ENCODE measurements at places on chromosomes 13 and 19.

DNA sequence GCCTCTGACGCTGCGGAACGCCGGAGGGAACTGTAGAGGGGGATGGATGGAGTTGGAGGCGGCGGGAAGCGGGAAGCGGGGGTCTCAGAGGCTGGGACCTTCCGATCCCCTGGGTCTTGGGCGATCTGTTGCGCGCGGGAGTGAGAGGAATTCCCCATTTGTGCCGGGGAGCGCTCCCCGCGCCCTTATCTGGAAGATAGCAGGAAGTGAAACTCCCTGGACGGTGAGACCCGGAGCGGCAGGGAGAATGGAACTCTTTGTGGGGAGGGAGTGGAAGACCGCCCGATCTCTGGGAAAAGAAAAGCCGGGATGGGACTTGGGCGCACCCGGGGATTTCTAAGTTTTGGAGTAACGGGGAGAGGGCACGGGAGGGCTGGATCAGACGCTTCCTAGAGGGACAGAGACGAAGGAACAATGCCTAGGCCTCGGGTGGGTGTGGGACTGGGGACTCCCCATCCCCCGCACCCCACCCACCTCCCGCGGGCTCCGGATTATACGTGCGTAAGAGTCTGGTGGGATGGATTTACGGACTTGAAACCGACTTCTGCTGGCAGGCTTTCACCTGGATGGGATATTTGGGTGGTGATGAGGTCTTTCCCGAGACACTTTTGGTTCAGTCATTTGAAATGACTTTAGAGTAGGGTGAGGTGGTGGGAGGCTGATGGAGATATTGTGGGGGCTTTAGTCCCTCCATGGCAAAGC, 495 bp downstream of the LSR start:
- no peak for DNase-seq

GRCh38 chr19:17831419-17831888, 10.1 kb upstream of the INSL3 start:
- no peak for DNase-seq

DNA sequence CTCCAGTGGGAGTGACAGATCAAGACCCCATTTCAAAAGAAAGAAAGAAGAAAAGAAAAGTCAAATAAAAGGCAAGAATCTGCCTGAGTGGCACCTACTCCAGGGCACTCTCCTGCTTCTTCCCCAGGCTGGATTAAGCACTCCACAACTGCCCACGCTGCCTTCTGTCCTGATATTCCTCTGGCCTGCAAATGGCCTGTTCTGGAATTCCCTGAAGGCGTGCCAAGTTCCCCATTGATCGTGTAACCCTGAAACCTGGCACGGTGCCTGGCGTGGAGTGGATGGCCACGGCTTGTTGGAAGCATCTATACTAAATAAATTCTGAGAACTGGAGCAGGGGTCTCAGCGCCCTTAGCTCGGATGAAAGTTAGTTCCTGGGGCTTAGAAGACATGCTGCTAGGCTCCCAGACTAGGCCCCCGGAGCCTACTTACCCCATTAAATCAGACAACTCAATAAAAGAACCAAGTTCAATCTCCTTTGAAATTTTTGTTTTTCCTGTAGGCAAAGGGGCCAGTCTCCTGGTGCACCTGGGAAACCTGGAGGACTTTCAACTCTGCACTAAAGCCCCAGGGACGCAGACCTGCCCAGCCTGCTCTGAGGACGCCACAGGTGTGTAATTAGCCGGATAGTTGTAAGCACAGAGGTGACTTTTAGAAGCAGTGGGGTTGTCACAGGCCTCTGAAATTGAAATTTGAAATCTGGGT, 21.9 kb downstream of the ANKRD27 start:
- no peak for DNase-seq

- peak; percentile 25 for DNase-seq
These were observed 2.5 kb upstream of the ZNF121 start for GRCh38 chr19:9586764-9587163.

- DNase-seq: peak; percentile 41
These were observed 3.9 kb downstream of the SBNO2 start for GRCh38 chr19:1169921-1170885.

DNA sequence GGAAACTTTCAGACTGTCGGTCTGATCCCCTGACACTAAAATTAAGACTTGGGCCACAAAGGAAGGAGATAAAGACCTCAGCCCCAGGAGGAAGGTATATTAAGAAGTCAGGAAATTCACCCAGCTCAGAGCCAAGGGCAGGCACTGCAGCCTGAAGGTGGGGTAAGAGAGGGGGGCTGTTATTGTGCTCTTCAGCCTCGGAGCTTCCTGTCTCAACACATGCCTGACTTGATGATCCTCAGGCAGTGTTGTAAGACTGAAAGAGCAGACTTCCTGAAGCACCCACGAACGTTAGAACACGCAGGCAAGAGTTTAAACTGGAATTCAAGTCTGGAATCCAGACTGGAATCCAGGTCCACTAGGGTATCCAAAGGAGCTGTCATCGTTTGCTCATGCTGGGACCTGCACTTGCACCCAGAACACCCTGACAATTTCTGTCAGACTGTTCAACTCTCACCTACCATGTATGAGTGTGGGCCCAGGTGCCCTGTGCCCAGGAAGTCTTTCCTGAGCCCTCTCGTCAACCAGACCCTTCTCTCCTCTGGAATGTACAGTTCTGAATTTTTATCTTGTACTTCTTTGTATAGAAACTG, 10.7 kb upstream of the FLT1 start:
- DNase-seq: no peak

- no peak for DNase-seq
These were observed 134.3 kb downstream of the KDM4B start for GRCh38 chr19:5103061-5103701.

- DNase-seq: no peak
These were observed 49.5 kb downstream of the RFX2 start for GRCh38 chr19:6060600-6061375.

DNA sequence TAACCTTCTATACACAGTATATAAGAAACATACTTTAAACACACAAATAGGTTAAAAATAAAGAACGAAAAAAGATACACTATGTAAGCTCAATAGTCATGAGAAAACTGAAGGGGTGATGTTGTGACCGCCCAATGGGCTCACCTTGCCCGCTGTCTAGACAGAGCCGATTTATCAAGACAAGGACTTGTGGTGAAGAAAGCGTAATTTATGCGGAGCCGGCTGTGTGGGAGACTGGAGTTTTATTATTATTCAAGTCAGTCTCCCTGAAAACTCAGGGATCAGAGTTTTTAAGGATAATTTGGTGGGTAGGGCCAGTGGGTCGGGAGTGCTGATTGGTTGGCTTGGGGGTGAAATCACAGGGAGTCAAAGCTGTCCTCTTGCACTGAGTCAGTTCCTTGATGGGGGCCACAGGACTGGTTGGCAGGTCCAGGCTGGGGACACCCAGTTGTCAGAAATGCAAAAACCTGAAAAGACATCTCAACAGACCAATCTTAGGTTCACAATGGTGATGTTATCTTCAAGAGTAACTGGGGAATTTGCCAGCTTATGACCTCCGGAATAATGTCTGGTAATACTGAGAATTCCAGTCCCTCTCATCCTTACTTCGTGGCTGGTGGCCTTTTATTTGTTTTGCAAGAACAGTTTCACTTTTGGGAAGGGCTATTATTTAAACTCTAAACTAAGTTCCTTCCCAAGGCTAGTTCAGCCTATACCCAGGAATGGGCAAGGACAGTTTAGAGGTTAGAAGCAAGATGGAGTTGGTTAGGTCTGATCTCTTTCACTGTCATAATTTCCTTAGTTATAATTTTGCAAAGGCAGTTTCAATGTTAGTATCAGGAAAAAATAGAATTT, 96.6 kb downstream of the UBL3 start:
- DNase-seq: no peak

DNA sequence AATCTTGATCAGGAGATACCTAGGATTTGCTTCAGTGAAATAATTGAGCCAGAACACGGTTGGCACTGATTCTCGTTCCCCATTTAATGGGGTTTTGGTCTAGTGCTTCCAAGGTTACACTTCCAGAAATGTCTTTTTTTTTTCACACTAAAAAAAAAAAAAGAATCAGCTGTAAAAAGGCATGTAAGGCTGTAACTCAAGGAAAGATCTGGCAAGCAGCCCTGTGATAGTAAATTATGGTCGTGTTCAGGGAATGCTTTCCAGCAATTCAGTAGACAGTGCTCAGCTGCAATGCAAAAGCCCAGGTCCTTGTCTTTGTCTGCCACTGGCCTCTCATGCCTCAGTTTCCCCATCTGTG, 27.2 kb upstream of the NDUFS7 start:
- no peak for DNase-seq

- no peak for DNase-seq
These were observed 302.1 kb downstream of the DIAPH3 start for GRCh38 chr13:59861676-59862075.

DNA sequence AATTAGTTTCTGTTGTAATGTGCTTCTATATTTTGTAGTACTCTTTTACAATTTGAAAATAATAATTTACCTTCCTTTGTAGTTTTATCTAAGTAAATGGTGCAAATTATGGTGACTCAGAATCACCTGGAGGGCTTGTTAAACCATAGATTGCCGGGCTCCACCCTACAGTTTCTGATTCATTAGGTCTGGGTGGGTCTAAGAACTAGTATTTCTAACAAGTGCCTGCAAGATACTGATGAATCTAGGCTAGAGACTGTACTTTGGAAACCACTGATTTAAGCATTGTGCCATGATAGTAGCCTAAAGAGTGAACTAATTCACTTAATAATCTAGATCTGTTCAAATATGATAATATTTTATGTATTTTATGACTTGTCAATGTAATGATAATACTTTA, 437.4 kb upstream of the SPRY2 start:
- DNase-seq: no peak
